T-helper 9 cell (primary cell): ENCODE measurements at places on chromosomes 5 and 9.

- DNase-seq: no peak
These were observed 266.6 kb upstream of the DAP start for GRCh38 chr5:11027660-11028059.

DNA sequence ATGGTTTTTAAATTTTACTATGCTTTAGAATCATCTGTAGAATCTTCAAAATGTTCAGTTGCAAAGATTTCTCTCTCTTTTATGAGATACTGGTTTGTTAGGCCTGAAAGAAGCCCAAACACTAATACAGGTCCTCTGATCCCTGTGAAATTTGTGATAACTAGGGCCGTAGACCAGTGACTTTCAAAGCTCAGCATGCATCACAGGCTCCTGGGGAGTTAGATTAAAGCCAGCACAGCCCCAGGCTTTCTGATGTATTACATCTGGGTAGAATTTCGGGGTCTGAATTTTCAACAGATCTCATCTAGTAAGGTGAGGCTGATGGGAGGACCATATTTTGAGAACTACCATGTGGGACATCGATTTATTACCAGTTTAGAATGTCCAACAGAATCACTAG, 194.1 kb upstream of the PTPRD start:
- no peak for DNase-seq

GRCh38 chr5:153888781-153889180, 149.9 kb downstream of the FAM114A2 start:
- no peak for DNase-seq

- DNase-seq: no peak
These were observed 153.4 kb downstream of the OLFM1 start for GRCh38 chr9:135240871-135241311.

DNA sequence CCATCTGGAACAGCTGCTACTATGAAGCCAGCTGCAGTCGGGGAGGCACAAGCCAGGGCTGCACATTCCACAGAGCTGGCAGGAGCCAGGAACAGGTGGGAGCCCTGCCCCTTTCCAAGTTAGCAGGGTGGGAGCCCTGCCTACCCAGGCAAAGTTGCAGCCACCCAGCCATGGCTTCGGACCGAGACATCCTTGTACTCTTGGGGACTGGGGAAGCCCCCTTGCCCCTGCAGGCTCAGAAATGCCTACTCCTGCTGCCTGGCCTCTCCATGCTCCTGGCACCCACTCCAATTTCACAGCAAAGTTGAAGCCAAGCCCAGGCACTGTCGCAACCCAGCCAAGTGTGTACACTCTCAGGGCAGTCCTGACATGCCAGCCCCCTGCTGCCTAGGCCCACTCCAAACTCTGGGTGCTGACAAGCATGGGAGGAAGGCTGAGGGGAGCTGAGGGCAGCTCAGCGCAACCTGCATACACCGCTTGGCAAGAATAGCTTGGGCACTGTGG, 165.1 kb downstream of the RNF180 start:
- no peak for DNase-seq

DNA sequence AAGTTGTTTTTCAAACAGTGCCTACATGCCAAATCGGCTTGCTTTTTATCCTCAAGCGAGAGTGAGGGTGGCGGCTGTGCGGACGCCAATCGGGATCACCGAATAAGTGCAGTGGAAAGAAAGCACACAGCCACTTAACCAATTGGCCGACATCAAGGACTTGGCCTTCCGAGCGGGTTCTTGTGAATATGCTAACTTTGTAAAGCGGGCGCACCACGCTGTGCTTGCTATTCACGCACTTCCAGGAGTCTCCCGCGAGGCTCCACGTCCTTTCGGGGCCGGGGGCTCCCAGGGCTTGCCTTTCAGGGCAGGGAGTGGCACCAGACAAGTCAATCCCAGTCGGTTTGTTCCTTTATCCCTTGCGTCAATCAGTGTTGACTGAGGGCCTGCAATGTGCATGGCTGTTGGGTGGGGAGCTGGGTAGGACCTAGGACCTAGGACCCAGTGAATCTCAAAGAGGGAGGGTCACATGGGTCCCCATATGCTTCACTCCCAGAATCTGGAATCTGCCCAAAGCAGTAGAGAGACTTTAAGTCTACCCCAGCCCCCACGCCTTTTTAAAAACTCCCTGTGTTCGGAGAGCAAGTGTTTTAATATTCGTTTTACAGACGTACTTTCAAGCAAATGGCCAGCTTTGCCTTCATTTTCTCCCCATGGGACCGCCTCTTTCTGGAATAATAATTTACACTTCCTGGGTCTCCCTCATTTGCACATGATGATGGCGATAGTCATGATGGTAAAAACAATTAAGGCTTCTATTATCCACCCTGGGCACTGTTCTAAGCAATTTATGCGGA, 2.0 kb upstream of the GCNT4 start:
- no peak for DNase-seq

DNA sequence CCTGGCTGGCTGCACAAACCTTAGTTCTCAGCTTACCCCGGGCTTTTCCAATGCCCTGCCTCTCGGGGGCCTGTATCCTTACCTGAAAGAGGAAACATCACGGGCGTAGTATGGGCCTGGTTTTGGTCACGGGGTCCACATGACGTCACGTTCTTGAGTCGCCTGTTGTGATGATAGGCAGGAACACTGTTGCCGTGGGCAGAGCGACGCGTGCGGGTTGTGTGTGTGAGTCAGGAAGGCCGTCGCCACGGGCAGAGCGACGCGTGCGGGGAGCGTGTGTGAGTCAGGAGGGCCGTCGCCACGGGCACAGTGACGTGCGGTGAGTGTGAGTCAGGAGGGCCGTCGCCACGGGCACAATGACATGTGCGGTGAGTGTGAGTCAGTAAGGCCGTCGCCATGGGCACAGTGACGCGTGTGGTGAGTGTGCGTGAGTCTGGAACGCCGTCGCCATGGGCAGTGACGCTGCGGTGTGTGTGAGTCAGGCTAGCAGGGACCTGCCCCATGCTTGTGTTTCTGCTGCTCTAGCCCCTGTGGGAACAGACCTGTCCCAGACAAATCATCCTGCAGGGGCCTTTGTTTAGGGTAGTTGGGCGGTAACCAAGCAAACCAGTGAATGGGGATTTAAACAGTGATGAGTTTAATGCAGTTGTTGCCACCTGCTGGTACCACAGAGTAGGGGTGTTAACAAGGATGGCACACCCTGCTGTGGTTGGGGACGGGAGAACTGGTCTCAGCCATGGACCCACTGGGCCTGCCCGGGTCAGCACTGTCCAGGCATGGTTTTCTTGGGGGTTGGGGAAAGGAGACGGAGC, 19.8 kb downstream of the TRIP13 start:
- peak; percentile 75 for DNase-seq

DNA sequence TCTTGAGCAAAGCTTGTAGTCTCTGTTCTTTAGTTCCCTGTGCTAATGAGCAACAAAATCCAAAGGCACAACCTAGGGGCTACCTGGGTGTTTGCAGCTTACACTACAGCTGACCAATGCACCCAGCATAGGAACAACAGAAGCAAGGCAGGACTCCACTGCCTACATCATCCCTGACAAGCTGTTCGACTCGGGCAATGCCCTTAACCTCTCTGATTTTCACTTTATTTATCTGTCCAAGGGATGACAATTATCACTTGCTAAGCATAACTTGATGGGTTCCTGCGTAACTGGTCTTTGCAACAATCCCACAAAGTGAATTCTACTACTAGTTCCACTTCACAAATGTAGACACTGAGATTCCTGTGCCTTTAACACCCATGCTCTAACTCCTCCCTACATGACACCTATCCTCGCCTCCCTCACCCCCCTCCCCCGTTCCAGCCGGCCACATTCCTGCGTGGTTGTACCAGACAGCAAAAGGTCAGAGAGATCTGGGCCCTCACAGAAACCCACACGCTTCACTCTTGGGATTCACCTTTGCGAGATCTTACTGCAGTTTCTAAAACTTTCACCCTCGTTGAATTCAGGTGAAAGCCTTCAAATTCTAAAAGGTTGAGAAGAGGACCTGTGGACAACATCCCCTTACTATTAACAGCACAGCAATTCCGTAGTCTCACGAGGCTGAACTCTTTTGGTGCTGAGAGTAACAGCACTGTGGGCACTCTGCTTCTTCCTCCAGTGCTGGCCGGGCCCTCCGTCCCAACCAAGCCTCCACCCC, 995 bp downstream of the IPPK start:
- peak; percentile 13 for DNase-seq

DNA sequence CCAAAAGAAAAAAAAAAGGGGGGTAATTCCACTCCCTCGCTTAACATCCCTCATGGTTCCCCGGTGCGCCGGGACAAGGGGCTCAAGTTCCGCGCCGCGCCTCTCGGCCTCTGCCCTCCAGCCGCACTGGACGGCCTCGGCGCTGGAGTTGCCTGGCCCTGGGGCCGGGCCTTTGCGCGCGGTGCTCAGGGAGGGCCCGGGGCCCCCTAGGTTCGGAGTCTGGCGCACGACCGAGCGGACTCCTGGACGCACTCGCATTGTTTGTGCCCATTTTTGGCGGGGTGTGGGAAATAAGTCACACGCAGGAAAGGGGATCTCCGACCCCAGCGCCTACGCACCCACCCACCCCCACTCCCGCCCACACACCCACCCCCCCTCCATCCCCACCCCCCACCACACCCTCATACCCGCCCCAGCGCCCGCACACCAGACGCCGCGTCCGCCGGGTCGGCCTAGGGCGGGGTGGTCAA, 381 bp downstream of the MED22 start:
- no peak for DNase-seq

GRCh38 chr9:70917277-70917676, 204.1 kb downstream of the TRPM3 start:
- no peak for DNase-seq

- no peak for DNase-seq
These were observed 102.7 kb upstream of the VCAN start for GRCh38 chr5:83368835-83369234.

DNA sequence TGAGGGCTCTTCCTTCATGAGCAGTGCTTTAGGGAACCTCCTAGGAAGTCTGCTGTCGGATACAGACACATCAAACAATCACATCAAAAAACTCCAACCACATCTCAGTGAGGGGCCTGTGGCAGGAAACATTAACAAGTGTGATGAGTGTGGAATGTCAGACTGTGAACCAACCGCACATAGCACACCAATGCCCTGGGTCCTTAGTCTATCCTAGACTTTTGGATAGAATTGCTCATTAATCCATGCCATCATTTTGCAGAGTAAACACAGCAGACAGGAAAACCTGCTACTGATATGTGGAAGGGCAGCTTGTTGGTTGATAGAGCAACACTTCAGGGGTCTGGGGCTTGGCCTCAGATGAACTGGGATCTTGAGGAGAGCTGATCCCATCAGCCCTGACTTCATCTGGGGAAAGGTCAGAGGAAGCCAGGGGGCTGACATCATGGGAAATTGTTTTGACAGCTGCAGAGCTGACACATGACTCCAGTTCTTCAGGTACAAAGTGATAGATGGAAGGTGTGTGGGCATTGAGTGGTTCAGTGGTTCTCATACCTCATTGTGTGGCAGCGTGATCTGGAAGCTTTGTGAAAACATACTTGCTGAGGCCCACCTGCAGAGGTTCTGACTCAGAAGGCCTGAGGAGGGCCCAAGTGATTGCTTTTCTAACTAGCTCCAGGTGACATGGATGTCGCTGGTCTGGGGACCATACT, 193.3 kb downstream of the DIRAS2 start:
- no peak for DNase-seq

- DNase-seq: no peak
These were observed 185.7 kb downstream of the PBX3 start for GRCh38 chr9:125932746-125933455.

GRCh38 chr5:167982-168660, 23.2 kb upstream of the LRRC14B start:
- no peak for DNase-seq

GRCh38 chr9:37370968-37371563, 51.4 kb upstream of the GRHPR start:
- DNase-seq: no peak

DNA sequence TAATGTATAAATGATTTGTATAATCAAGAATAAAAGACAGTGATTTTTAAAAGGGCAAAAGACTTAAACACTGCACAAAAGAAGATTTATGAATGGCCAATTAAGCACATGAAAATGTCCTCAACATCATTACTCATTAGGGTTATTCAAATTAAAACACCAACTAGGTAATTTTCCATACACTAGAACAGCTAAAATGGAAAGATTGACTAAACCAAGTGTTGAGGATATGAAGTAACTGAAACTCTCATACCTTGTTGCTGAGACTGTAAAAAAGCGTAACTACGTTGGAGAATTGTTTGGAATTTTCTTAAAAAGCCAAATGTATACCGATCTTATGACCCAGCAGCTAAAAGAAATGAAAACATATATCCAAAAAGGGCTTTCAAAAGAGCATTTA, 144.9 kb downstream of the SGCD start:
- no peak for DNase-seq

- no peak for DNase-seq
These were observed 1.3 kb downstream of the ZNF131 start for GRCh38 chr5:43121913-43122484.

- DNase-seq: no peak
These were observed 74.7 kb upstream of the MAN2A1 start for GRCh38 chr5:109614981-109615380.

DNA sequence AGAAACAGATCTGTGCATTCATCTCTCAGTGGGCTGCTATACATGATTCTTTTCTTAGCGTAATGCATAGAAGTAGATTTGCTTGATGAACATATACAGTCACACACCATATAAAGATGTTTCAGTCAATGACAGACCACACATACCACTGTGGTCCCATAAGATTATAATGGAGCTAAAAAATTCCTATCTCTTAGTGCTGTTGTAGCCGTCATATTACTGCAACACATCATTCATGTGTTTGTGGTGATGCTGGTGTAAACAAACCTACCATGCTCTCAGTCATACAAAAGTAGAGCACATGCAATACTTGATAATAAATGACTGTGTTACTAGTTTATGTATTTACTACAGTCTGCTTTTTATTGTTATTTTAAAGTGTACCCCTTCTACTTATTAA, 214.3 kb downstream of the ARHGAP26 start:
- no peak for DNase-seq

- no peak for DNase-seq
These were observed 20.8 kb upstream of the CERCAM start for GRCh38 chr9:128399861-128400260.

DNA sequence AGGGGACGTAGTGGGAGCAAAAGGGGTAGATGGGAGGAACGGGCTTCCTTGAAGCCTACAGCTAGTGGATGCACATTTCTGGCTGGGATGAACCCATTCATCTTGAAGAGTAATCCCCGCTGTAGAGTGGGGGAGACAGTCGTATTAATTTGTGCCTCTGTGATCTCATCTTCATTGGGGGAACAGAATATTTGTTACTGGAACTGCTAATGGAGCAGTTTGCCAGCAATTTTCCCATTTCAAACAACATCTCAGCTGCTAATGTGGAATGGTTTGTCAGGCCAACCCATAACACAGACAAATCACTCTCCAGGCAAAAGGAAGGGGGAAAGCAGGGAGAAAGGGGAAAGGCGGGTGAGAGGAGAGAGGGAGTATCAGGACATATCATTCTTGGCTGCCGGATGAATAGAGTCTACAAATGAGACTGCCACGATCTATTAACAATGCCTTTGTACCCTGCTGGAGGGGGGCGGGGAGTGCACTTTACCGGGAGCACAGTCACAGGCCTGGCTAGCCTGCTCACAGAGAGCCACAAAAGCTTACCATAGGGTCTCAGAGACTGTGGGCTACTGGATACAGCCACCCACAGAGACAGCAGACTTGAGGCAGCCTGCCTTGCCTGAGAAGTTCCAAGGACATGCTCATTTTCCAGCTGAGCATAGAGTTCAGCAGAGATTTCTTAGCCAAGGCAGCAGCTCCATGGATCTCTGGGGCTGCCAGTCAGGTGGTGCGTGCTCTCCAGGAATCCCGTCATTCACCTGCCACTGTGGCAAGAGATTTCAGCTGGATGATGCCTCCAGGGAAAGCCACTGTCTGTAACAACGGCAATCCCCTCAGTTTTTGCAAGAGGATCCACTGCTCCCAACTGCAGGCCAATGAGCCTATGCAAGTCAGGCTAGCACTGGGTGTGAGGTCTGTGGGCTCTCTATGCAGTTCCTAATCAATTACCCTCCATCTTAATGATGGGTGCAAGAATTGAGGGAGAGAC, 217.7 kb upstream of the PANK3 start:
- no peak for DNase-seq
